ENCODE measurements at places on chromosomes 11 and 22.

DNA sequence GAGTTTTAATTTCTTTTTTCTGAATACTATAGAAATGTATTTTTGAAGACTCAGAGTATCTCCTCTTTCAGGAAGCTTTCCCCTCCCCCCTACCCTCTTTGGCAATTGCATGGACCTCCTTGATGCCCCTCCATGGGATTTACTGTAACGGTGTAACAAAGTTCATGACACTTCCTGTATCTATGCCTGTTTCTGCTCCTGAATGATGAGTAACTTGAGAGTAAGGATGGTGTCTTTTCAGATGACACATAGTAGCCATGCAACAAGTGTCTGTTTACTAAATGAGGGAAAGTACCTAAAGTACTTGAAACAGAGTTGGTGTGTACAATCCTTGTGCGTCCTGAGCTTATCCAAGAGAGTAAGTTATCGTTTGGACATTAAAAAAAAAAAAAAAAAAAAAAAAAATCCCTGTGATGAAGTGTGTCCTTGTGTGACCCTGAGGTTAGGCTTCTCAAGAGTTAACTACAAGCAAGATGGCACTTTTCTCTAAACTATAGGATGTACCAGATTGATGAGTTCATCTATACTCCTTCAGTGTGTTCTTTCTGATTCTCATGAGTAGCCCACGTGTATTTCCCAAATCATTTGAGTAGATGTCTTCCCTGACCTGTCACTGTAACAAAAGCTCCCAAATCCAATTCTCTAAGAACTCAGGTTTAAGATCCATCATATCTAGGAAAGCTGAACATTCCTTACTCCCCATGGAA lies 7.4 kb downstream of the ETS1 start:
- DNase-seq: no peak

- DNase-seq: no peak
These were observed 484.7 kb upstream of the TENM4 start for GRCh38 chr11:79925570-79925969.

DNA sequence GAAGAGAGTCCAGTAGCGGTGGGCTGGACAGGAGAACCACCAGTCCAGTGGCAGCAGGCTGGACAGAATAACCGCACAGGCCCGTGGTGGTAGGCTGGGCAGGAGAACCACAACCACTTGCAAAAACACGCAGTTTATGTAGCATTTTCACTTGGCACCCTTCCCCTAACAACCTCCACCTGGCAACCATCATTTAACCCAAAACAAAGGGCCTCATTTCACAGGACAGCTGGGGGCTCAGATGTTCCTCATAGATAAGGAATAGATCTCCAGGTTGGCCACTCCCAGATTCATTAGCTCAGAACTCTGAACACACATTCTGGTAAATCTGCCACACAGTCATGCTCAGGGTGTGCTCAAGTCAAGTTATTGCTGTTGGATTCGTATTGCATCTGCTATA lies 41.2 kb downstream of the SYTL2 start:
- no peak for DNase-seq

- no peak for DNase-seq
These were observed 208.9 kb downstream of the OPCML start for GRCh38 chr11:133323354-133323753.

GRCh38 chr22:49179175-49179574 lies 648.5 kb downstream of the BRD1 start:
- no peak for DNase-seq

GRCh38 chr11:63508009-63508408 lies 2.1 kb downstream of the LGALS12 start:
- DNase-seq: no peak

- DNase-seq: no peak
These were observed 90.8 kb upstream of the APOA1 start for GRCh38 chr11:116928102-116928777.

DNA sequence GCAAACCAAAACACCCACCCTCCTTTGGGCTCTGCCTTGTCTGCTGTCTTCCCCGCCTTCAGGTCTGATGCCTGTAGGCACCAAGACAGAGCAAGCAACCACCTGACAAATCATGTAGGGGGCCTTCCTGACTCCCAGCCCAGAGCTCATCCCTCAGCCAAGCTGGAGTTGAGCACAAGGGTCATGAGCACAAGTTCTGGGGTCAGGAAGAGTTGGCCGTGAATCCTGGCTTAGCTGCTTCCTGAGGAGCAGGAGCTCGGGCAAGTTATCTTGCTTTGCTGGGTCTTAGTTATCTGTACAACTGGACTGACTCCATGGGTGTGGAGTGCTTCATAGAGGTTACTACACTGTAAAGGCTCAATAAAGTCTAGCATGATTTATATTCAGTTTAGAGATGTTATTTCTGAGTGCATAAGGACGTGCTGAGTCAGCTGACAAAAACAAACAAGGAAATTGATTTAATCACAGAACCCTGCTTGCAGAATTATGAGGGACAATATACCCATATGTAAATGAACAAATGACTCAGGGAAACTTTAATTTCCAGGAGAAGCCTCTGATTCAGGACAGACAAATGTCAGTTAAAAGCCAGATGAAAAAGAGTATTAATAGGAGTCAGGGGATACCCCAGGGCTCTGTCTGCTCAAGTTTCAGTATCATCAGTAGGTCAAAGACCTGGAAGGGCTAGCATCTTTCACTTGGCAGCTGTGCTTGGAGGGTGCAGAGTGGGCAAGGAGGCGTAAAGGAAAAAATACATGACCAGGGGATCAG lies 15.0 kb upstream of the APOA1 start:
- DNase-seq: peak; percentile 35

DNA sequence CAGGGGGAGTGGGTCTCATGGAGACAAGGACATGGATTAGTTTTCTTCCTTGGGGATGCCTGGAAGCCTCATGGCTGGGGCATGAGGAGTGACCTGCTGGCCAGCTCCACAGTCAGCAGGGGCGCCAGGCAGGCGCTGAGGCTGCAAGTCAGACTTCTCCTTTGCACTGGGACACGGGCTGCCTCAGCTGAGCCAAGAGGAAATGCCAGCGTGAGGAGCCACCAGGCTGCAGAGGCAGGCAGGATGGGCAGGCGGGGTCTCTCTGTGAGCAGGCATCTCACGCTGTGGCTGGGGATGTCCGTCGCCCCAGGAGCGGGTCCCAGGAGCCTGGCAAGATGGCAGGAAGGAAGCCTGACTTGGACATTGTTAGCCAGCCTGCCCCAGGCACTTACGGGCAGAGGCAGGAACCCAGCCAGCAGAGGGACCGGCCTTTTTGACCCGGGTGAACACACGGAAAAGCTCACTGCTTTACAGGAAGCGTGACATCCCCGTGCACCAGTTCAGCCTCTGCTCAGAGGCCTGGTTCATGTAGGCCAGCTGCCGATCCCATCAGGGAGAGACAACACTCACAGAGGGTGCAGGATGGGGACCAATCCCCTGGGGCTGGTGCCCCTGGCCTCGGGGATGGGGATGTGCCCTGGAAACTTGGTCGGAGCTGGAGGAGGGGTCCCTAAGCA lies 10.2 kb downstream of the GNB1L start:
- DNase-seq: peak; percentile 68

GRCh38 chr11:122322329-122322728 lies 206.3 kb upstream of the BLID start:
- DNase-seq: peak; percentile 22

GRCh38 chr11:115383431-115383830 lies 120.8 kb downstream of the CADM1 start:
- DNase-seq: no peak

- DNase-seq: no peak
These were observed 10.9 kb downstream of the PDGFD start for GRCh38 chr11:104152941-104153505.

DNA sequence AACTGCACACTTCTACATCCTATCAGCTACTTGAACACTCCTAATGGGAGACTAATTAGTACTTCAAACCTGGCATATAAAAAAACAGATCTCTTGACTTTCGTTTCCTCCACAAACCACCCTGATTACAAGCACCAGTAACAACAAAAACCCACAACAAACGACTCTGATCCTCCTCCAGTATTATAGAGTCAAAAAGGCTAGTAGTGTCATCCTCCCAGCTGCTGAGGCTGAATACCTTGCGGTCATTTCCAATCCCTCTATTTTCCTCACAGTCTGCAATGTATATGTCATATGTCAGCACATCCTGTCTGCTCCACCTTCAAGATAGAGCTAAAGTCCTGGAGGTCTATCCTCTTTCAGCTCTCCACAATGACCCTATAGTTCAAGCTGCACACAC lies 688.9 kb upstream of the RAG2 start:
- DNase-seq: no peak

DNA sequence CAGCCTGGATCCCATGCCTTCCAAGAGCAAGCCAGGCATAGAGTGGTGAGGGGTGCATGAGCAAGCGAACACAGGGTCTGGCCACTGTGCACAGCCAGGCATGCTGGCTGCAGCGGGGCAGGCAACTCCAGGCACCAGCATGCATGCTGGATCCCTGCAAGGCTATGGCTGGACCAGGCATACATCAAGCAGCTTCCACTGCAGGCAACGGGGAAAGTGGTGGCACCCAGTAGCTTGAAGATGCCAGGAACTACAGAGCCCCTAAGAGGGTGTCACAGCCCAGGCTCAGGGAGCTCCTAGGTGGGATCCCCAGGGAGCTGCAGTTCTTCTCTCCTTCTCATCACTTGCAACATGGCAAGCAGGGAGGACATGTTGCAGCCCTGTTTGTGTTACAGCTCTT lies 45.2 kb downstream of the CHST1 start:
- DNase-seq: no peak

DNA sequence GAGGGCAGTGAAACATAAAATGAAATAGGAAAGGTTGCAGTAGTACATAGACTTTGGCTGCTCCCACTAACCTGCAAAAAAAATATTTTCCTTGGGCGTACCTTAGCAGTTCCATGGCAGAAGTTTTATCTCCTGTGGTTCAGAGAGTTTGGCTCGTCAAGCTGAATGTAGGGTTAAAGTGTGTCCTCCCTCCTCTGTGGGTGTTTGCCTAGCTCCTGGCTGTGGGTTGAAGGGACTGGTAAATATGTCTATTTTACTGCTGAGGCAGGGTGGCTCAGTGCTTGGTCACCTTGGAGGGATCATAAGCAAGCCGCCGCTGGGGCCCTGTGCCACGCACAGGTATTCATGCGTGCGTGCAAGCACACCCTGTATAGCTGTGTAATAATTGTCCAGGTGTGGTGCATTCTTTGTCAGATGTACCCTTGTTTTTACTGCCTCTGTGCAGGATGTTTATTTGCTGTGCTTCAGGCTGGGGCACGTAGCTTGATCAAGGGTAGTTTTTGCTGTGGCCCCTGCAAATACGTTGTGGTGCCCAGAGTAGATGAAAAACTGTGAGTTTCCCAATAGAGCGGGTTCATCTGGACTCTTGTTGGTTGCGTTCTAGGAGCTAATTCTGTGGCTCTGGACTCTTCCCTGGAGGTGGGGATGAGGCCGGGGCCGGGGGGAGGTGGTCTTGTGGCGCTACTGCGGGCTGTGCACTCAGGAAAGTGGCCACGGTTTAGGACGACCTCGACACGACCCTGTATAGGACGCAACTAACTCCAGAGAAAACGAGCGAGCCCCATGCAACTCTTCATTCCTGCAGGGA lies 732 bp upstream of the SORL1 start:
- no peak for DNase-seq

DNA sequence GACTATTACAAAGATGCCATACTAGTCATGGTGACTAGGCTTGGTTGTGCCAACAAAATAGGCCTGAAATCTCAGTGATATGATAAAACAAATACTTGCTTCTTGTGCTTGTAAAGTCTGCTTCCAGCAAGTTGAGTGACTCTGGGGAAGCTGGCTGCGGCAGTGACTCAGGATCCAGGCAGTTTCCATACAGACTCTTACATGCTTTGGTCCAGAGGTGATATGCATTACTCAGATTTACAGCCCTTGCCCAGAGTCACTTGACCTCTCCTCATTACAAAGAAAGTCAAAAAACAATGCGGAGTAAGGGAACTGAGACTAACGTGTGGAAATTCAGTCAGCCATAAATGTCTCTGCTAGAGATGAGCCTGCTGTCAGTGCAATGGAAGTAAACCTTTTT lies 387.5 kb downstream of the KCNA4 start:
- no peak for DNase-seq

- DNase-seq: no peak
These were observed 20.7 kb upstream of the CARS1 start for GRCh38 chr11:3077846-3078440.

GRCh38 chr22:49253656-49254055 lies 574.0 kb downstream of the BRD1 start:
- no peak for DNase-seq

GRCh38 chr11:79017811-79018210 lies 423.0 kb downstream of the TENM4 start:
- DNase-seq: no peak

DNA sequence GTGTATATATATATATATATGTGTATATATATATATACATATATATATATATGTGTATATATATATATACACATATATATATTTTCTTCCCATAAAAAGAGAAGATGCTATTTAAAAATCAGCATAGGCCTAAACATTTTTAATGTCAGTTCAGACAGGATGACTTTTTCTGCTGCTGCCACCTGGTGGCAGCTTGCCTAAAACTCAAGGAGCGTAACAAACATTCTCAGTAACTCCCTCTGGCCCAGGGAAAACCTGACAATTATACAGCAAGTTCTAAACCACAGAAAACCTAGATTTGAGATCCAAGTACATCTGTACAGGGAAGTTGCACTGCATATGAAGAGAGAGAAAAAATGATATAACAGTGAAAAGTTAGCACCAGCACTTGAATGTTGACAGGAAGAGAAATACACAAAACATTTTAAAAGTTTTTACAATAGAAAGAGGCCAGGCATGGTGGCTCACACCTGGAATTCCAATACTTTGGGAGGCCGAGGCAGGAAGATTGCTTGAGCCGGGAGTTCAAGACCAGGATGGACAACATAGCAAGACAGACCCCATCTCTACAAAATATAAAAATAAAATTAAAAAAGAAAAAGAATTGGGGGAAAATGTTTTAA lies 16.6 kb downstream of the OR8A1 start:
- peak; percentile 18 for DNase-seq

DNA sequence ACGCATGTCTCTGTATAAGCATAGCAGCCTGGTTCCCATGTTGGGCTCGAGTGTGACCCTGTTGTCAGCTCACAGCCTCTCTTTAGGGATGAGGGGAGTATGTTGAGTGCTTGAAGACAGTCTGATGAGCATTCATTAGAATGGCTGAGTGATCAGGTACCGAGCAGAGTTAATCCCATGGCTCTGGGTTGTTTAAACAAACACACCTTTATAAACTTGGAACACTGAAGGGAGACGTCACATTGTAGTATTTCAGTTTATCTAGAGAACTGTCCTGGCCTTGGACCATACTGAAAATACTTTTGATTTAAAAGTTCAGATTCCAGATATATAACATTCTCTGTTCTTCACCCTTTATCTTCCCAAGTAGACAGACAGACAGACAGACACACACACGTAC lies 76.0 kb downstream of the TEAD1 start:
- no peak for DNase-seq

DNA sequence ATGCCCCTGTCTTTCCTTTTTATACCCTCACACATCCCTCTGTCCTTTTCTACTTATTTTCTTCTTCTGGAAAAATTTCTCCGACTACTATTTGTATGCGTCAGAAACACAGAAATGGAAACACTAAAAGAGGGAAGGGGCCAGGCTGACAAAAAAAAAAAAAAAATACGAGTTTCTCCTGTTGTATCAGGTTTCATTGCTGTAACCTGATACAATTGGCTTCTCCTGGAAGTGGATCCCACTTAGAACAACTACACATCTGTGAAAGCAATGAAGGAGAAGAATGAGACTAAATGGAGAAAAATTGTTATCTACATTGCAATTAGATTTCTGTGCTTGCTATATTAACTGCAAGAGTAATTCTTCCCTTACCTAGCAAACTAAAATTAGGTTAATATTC lies 393.9 kb downstream of the GUCY1A2 start:
- DNase-seq: no peak
